ENCODE measurements at places on chromosomes 6 and 20.

DNA sequence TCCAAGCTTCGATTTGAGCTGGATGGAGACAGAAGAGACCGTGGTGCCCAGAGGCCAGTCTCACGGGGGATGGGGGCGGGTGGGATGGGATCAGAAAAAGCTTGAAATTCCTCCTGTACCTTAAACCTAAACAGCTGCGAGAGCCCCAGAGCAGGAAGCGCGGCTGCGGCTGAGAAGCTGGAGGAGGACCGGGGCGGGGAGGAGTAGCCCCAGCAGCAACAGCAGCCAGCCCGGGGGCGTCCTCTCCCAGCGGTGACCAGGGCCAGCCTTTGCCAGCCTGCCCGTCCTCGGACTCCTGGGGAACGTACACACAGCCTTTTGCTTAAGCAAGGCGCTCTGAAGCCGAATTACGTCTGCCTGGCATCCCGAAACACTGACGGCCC is 17.4 kb upstream of the PRDM13 start:
- DNase-seq, result no peak

GRCh38 chr6:4264601-4265000 is 129.2 kb upstream of the ECI2 start:
- DNase-seq, result no peak

DNA sequence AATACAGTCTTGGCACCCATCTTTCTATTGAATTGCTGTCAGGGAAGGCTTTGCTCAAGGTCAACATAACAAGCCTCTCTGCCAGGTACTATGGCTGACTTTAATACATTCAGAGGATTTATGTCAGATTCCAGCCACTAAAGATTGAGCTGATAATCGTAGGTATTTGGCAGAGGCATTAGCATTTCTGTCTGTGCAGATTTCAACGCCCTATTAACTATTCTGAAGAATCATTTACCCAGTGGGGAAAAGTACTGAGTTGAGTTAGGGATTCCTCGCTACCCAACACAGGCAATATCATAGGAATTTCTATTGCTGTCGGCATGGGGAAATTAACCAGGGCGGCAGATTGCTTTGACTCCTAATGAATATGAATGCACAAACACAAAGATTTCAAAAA is 233.7 kb upstream of the SPTLC3 start:
- DNase-seq, result no peak

GRCh38 chr20:21049305-21049828 is 56.8 kb downstream of the LINC00237 start:
- DNase-seq, result peak; percentile 53

GRCh38 chr20:17463711-17464110 is 67.5 kb downstream of the BFSP1 start:
- no peak for DNase-seq

Measured in osteocyte (in vitro differentiated cells).